NCI-H510A treated with DMSO at 0.1 percent for 48 hours (cell line): ENCODE measurements at places on chromosomes 3 and 15.

DNA sequence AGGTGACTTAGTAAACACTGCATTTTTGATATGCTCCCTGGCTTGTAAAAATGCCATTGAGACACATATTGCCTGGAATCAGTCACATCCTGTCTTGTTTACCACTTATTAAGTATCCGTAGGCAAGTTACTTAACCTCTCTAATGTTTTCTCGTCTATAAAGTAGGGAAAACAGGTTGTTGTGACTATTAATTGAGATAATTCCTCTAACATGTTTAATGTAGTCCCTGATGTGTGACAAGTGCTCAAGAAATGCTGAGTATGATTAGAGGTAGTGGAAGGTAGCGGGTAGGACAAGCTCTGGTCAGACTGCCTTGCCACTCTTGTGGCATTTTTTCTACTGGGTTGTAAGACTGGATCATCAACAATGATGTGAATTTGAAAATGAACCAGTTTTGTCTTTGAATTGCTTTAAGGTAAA, 54.1 kb downstream of the NFKBIZ start:
- DNase-seq, result no peak

GRCh38 chr15:96497951-96498350, 167.5 kb downstream of the NR2F2 start:
- DNase-seq, result no peak

DNA sequence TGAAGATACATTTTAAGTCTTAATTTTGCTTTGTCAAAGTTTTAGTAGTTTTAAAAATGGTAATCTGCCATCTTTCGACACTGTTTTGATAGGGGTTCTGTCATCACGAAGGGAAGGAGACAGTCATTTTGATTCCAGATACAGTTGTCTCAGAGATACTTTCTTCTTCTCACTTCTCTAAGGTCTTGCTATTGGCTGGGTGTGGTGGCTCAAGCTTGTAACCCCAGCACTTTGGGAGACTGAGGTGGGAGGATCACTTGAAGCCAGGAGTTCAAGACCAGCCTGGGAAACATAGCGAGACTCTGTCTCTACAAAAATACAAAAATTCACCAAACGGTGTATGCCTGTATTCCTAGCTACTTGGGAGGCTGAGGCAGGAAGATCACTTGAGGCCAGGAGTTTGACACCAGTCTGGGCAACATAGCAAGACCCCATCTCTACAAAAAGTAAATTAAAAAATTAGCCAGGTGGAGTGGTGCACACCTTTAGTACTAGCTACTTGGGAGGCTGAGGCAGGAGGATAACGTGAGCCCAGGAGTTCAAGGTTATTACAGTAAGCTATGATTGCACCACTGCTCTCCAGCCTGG, 3.3 kb downstream of the RAB8B start:
- no peak for DNase-seq

DNA sequence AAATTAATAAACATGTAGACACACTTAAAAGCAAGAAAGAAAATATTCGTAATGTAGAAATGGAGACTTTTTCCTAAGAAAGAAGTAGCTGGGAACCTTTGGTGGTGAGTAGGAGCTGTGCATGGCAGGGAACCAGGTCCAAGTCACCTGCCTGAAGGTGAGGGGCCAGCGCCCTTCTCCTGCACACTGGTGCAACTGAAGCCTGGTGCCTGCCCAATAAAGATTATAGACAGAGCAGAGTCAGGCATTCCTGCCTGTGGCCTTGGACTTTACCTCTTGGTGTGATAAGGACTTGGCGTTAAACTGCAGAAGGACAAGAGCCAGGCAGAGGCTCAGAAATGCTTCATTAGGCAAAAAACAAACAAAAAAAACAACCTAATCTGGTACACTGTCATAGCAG, 14.2 kb downstream of the CFAP91 start:
- DNase-seq, result no peak

GRCh38 chr3:23189187-23189586, 13.9 kb upstream of the UBE2E2 start:
- DNase-seq, result no peak
